ENCODE measurements at places on chromosomes 1 and 21. TPM values are rescaled to one million over a fixed set of nuclear protein-coding genes. Genes with fewer than 3 reads are reported as not detected.

Gene PKN2
- 20.0 TPM for total RNA-seq

Gene ADGRL4
- total RNA-seq, result not detected

Gene CCDC185
- 0.05 TPM for total RNA-seq

Gene LRRIQ3
- 0.82 TPM for total RNA-seq

Gene AIDA
- 77.3 TPM for total RNA-seq

Gene AKNAD1
- 1.1 TPM for total RNA-seq

Gene USH2A
- not detected for total RNA-seq

Gene ALG6
- total RNA-seq, result 4.8 TPM

Gene SPOCD1
- 8.0 TPM for total RNA-seq

Gene ANGPTL1
- total RNA-seq, result not detected

Gene KCNT2
- total RNA-seq, result 0.06 TPM

Gene TMEM61
- not detected for total RNA-seq

Gene LCE1F
- total RNA-seq, result not detected

Gene GBP6
- total RNA-seq, result not detected

Gene C1QB
- not detected for total RNA-seq

Gene LIN28A
- total RNA-seq, result not detected

Gene PI4KB
- 27.9 TPM for total RNA-seq

Gene CSF1
- total RNA-seq, result 23.3 TPM

Gene EDARADD
- total RNA-seq, result 3.1 TPM

Gene CYP4Z1
- not detected for total RNA-seq

Gene SIM2
- total RNA-seq, result 14.4 TPM

Gene ZBTB8A
- 2.9 TPM for total RNA-seq

Gene MPZL1
- total RNA-seq, result 132 TPM

Gene MYBPH
- not detected for total RNA-seq

Gene ANGPTL3
- total RNA-seq, result not detected

Gene RWDD3
- total RNA-seq, result 10.5 TPM

Gene CNIH3
- 0.62 TPM for total RNA-seq

Gene S100A2
- total RNA-seq, result 23.4 TPM

Gene RHEX
- total RNA-seq, result not detected

Gene PPIE
- total RNA-seq, result 39.7 TPM

Gene PCAT6
- total RNA-seq, result 3.1 TPM

Gene DISC1
- total RNA-seq, result 0.34 TPM

Gene CRYAA
- total RNA-seq, result not detected

Gene CAMK1G
- total RNA-seq, result 0.24 TPM

Gene CACNA1E
- total RNA-seq, result 0.01 TPM

Gene KRTAP8-1
- total RNA-seq, result not detected

Gene ZYG11A
- 2.3 TPM for total RNA-seq

Gene ETV3L
- total RNA-seq, result not detected

Gene CELA2B
- total RNA-seq, result not detected

Gene IL20
- total RNA-seq, result not detected

Gene GNAT2
- 0.18 TPM for total RNA-seq

Gene CCDC28B
- total RNA-seq, result 2.0 TPM

Gene B3GALNT2
- total RNA-seq, result 22.2 TPM

Gene CA6
- not detected for total RNA-seq

Gene BMP8A
- 0.23 TPM for total RNA-seq
